ENCODE measurements at places on chromosomes 7 and 10.
A peak's percentile ranks its signal among the peaks of the same experiment; 100 is the strongest.

DNA sequence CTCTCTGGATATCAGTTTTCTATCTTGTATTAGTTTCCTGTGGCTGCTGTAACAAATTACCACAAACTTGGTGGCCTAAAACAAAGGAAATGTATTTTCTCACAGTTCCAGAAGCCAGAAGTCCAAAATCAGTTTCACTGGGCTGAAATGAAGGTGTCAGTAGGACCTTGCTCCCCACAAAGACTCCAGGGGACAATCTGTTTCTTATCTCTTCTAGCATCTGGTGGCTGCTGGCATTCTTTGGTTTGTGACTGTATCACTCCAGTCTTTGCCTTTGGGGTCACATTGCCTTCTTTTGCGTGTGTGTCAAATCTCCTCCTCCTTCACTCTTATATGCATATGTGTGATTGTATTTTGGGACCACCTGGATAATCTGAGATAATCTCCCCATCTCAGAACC lies 153.0 kb upstream of the PRPS1L1 start:
- no peak for DNase-seq

DNA sequence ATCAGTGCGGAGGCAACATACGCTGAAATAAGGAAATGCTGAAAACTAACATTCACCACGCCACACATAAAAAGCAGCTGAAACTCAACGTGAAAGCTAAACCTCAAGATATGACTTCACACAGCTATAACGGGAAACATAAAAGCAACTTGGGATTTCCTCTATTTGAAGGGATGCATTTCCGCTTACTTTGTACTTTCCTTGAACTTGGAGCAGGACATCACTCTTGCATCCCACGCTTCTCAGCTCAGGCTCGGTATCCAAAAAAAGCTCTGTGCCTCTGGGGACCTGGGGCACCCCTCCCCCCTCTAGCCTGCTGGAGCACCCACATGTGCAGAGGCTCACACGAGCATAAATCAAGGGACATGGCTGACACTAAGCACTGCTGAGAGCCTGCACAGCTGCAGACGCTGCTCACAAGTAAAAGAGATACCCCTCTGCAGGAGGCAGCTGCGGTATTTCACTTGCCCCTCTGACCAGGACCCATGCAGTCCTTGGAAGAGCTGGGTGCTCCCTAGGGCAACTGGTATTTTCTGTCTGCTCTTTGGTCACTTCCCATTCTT lies 34.2 kb downstream of the PARD3 start:
- no peak for DNase-seq

- no peak for DNase-seq
Measured at GRCh38 chr7:107388604-107389003, 81.3 kb upstream of the GPR22 start.

- DNase-seq = no peak
Measured at GRCh38 chr10:24463611-24464426, 254.9 kb downstream of the KIAA1217 start.

DNA sequence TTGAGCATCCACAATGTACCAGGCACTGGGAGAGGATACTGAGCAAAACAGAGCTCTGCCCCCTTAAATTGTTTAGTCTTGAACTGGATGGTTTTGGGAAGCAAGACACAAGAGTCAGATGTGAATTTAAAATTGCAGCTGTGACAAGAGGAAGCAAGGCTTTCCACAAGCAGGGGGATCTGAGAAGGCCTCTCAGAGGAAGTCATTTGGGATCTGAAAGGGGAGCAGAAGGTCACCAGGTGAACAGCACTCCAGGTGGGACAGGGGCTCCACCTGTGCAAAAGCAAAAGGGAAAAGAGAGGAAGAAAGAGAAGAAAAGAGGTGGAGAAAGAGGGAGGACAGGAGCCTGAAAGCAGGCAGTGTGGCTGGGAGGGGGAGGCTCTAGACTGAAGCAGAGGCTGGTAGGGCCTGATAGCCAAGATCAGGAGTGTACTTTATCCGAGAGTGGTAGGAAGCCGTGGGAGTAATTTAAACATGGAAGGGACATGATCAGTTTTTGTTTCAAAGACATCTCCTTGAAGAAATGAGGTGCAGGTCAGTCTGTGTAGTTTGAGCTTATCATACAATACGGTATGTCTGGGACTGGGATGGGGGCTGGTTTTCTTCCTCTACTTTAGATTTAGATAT lies 76.1 kb upstream of the DUSP5 start:
- no peak for DNase-seq

GRCh38 chr10:30792025-30792424 lies 162.5 kb upstream of the LYZL2 start:
- peak; percentile 49 for DNase-seq

DNA sequence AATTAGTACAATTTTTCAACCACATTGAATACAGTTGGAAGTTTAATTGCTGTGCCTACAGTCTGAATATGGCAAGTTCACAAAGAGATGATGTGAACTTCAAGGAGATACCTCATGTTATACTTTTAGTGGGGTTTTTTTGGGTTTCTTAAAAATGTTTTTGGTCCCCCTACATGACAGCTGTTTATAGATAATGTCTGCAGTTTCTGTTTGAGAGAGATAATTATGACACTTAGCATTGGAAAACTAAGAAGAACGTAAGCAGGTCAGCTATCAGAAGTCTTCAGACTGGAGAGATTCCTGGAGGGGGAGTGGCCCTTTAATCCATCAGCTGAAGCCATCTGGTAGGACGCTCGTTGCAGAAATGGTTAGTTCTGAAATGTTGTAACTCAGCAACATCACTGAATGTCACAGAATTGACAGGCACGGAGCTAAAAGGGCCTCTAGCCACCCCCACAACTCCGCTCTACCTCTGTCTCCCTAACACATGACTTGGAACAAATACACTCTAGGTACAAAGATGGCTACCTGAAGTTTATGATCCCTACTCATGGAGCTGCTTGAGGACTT lies 29.0 kb downstream of the TIMM23 start:
- no peak for DNase-seq

DNA sequence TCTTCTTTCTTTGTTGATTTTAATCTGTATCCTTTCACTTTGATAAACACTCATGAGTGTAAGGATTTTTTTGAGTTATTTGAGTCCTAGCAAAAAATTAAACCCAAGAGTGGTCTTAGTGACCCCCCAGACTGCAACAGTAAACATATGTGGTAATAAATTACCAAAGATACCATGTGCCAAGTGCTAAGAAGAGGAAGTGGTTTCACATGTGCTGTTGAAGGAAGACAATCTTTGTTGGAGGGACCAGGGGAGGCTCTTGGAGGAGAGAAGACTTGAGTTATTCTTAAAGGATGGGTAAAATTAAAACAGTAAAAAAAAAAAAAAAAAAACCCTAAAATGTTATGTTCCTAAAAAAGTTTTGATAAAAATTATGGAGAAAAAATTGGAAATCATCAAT lies 150.2 kb downstream of the SEC23IP start:
- no peak for DNase-seq

- DNase-seq = no peak
Measured at GRCh38 chr7:30183749-30184369, 49.1 kb downstream of the MTURN start.

- DNase-seq = no peak
Measured at GRCh38 chr7:107564553-107565298, 955 bp downstream of the DUS4L start.

GRCh38 chr10:44745920-44746319 lies 165.2 kb upstream of the TMEM72 start:
- no peak for DNase-seq

- DNase-seq = no peak
Measured at GRCh38 chr7:66099232-66099550, 15.5 kb upstream of the CRCP start.

GRCh38 chr7:71777278-71777677 lies 634.9 kb downstream of the CALN1 start:
- DNase-seq = no peak

DNA sequence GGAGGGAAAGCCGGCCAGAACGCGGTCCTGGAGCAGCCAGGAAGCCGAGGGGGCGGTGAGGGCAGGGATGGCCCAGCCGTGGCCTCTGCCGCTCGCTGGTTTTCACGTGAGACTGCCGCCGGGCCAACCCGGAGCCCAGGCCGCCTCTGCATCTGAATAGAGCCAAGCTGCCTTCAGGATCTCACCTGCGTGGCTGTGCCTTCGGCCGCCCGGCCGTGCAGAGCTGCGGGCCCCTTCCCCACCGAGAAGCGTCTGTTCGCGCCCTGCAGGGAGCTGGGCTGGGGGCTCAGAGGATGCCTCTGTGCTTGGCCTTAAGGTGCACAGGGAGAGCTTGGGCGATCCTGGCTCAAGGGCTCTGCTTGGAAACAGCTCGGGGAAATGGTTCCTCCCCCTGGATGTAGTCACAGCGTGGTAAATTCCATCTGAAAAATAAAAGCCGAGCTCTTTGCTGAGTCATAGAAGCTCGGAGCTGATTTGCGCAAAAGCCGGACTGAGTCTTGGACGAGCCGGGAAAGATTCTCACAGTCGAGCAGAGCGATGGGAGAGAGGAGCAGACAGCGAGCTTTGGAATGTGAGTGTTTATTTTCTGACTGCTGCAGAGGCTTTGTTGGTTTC lies at the start of gene JAKMIP3:
TSS of gene JAKMIP3 (plus strand) at position 456 of the 615 bp plus-strand sequence. CDS start 38,863 bp downstream, outside the sequence.
- DNase-seq = no peak

- DNase-seq = no peak
Measured at GRCh38 chr7:112012242-112012641, 194.0 kb downstream of the DOCK4 start.

- peak; percentile 67 for DNase-seq
Measured at GRCh38 chr10:44976352-44977198, 2.0 kb downstream of the DEPP1 start.

DNA sequence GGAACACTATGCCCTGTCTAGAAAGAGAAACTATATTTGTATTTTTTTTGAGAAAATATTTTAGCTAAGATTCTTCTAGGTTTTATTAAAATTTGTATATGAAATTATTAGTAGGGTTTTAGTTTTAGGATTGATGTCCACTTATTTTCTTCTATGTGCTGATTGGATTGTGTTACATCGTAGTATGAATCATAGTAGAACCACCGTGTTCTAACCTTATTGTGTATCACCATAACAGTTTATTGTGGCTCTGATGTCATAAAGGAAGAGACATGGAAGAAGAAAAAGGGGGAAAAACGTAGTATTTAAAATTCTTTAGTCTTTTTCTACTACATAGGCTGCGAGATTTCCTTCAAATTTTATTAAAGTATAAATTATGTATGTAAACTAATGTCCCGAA lies 1.9 kb downstream of the AGBL3 start:
- no peak for DNase-seq

DNA sequence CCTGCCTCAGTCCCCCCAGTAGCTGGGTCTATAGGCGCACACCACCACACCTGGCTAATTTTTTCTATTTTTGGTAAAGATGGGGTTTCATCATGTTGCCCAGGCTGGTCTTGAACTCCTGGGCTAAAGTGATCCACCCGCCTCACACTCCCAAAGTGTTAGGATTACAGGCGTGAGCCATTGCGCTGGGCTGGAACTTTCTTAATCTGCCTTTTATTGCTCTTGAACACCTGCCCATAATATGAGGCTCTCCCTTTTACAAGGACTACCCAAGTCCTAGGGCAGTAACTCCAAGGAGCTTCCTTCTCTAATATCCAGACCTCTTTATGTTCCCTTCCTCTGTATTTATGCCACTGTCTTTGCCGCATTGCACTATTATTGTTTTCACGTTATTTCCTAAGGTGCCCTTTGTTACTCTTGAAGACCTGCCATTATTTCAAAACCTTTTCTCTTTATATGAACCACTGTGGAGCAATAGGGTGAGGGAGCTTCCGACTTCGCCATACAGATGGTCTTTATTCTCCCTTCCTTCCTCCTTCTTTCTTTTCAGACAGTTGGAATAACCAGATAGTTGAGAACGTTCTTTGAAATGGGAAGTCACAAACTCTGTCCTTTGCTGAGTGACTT lies 36.3 kb upstream of the TCF7L2 start:
- DNase-seq = no peak

- DNase-seq = no peak
Measured at GRCh38 chr7:141584935-141585334, 33.7 kb downstream of the AGK start.

- DNase-seq = peak; percentile 38
Measured at GRCh38 chr10:517241-517830, 172.1 kb downstream of the DIP2C start.

GRCh38 chr7:70795948-70796347 lies 336.0 kb upstream of the GALNT17 start:
- no peak for DNase-seq

DNA sequence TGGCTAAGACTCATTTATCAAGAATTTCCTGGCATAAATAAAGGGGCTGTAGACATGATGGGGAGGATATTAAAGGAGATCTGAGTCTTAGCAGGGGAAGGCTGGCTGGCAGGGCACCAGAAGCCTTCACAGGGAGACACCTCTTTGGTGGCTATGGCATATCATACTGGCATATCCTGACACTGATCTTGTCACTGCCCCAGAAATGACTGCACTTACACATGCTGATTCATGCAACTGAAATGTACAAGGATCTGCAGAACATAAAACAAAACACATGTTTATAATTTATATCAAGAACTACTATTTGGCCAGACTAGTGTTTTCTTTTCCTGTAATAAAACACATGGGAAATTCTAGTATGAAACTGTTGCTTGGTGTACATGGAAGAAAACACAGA lies 5.5 kb upstream of the LIPN start:
- DNase-seq = no peak

- DNase-seq = no peak
Measured at GRCh38 chr7:147999962-148000361, 590.6 kb upstream of the C7orf33 start.

- peak; percentile 93 for DNase-seq
Measured at GRCh38 chr7:50660040-50660829, 95.0 kb upstream of the DDC start.

DNA sequence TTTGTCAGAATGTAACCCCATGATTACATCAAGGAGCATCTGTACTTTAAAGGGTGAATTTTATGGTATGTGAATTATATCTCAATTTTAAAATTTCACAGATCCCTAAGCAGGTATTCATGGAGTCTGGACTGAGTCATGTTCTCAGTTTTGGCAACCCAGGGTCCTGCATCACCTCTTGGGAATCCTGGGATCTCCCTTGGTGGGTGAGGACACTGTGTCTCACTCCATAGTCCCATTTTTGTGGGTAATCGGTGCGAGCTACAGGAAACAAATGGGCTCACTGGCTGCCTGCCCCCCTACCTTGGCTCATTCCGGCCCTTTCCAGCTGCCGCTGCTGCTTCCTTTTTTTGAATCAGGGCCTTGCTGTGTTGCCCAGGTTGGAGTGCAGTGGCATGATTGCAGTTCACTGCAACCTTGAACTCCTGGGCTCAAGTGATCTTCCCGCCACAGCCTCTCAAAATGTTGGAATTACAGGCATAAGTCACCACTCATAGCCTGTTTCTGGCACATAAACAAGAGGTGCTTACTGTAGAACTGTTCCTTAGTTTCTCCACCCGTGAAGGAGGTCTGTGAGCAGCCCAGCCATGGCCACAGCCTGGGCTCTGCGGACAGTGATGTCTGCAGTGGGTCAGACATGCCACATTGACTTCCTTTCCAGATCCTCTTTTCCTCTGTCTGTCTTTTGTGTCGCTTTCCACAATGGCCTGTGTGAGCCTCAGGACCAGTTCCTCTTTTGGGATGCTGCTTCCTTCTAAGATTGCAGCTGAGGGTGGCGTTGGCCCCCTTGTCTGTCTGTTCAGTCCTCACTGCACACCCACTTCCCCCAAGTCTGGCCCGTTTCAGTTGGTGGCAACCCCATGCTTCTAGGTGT lies 14.5 kb downstream of the PALD1 start:
- peak; percentile 83 for DNase-seq

GRCh38 chr7:381211-382042 lies 91.5 kb downstream of the FOXL3 start:
- peak; percentile 77 for DNase-seq
